ENCODE measurements at places on chromosomes 16 and 17. TPM values are rescaled to one million over a fixed set of nuclear protein-coding genes. Genes with fewer than 3 reads are reported as not detected.

GRCh38 chr17:31321481-31321880 is at the start of gene EVI2A:
Gene EVI2A (minus strand): TSS chr17:31321622. CDS start chr17:31319013, 2,609 bp downstream.
- H3K27me3 ChIP-seq, result no peaks in the 10 kb centered on the region
- peak; percentile 69 for DNase-seq
- H3K4me3 ChIP-seq, result no peak within 1 kb of the TSS

DNA sequence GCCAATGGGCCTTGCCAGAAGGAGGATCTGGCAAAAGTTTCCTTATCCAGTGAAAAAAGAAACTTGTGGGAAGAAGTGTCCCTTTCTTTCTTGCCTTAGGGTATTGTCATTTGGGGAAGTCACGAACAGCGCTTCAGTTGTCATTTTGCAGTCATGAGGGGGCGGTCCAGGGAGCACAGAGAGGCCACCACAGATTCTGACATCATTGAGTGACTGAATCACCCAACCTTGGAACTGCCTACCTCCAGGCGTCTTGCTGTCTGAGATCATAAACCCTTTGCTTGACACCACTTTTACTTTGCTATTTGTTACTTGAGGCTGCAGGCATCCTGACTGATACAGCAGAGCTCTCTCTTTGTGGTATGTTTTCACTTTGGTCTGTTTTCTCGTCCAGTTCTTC is 3.1 kb upstream of the WSCD1 start:
- H3K4me3 ChIP-seq, result no peak overlapping the region
- H3K27ac ChIP-seq, result no peak overlapping the region
- no peaks in the 10 kb centered on the region for H3K36me3 ChIP-seq
- no peak for DNase-seq
- H3K27me3 ChIP-seq, result no peaks in the 10 kb centered on the region

GRCh38 chr16:30924076-30924912 is 922 bp downstream of the FBXL19 start:
- no peak overlapping the region for H3K27ac ChIP-seq
- H3K4me1 ChIP-seq, result peaks cover 7% of the 10 kb centered on the region
- H3K4me3 ChIP-seq, result peak overlapping the region; percentile 86
- H3K27me3 ChIP-seq, result no peaks in the 10 kb centered on the region

DNA sequence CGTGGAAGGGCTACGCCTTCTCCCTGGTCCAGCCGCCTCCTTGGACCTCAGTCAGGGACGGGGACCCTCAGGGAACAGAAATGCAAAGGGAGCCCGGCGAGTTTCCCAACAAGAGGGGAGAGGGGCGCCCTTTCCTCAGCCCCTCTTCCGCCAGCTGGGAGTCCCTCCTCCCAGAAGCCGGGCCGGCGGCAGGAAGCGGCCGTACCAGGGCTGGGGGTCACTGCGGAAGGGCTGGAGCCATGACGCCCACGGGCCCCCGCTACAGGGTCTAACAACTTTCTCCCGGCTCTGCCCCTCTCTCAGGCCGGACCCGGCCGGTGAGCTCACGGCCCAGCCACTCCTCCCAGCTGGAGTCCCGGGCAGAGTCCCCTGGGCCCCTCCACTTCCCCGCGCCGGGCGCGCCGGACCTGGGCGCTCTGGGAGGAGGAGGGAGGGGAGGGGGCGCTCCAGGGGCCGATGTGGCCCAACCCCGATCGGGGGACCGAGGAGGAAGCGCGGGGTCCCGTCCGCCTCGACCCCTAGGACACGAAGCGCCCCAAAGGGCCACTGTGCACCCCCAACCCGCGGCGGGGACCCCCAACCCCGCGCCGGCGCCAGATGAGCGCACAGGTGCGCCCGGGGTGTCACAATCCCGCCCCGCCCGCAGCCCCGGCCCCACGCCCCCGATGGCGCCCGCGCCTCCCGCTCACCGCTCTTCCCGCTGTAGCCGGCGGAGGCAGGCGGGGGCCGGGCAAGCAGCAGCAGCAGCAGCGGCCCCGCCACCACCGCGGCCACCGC is 578 bp downstream of the PGAP6 start:
- H3K4me3 ChIP-seq, result peak overlapping the region; percentile 84
- no peak for DNase-seq
- H3K36me3 ChIP-seq, result no peaks in the 10 kb centered on the region
- peaks cover 14% of the 10 kb centered on the region for H3K4me1 ChIP-seq

DNA sequence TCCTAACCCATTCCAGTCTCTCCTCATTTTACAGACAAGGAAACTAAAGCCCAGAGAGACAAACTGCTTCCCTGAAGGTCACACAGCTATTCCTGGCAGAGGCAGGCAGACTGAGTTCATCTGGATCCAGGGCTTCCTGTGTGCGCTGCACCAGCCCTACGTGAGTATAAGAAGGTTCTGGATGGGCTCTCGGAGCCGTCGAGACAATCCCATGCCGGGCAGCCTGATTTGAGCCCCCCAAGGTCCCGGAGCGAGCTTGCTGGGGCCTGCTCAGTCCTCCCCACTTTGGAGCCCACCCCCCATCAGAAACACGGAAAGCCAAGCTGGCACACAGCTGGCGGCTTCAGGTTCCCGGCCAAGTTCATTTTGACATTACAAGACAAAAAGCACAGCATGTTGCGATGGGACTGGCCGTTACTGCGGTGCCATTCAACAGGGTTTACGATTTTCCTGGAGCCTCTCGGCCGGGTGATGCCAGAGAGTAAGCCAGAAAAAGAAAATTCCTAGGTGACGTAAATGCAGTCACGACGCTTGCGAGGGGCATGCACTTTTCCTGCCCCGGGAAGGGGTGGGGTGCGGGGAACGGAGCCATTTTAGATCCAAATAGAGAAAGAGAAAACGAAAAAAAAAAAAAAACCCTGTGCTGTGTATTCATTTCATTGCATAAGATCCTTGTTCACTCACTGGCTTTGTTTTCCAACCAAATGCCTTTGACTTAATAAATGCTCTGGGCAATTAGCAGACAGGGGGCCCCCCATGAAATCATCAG is 167.1 kb upstream of the FOXF1 start:
- H3K4me3 ChIP-seq, result no peak overlapping the region
- H3K27me3 ChIP-seq, result peaks cover 49% of the 10 kb centered on the region
- DNase-seq, result no peak
- H3K27ac ChIP-seq, result no peak overlapping the region
- no peaks in the 10 kb centered on the region for H3K4me1 ChIP-seq

Gene PIK3R5
- not detected for total RNA-seq

Gene CLDN9
- 1.2 TPM for total RNA-seq

DNA sequence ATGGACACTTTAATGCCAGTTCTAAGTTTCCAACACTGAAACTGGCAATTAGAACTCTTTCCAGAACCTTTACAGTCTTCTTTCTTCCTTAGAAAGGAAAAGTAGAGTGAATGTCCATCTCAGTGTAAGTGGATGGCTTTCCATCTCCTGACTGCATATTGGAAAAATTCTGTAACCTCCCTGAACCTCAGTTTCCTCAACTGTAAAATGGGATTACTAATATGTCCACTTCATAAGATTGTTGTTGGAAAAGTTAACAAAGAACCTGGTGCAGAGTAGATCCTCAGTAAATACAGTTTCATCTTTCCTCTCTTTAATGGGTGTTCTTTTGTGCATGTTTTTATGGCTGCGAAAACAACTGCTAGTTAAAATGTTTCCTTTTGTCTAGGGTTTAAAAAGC is 2.6 kb downstream of the TMEM98 start:
- H3K4me1 ChIP-seq, result peaks cover 30% of the 10 kb centered on the region
- no peak overlapping the region for H3K27ac ChIP-seq
- H3K36me3 ChIP-seq, result no peaks in the 10 kb centered on the region
- no peak for DNase-seq
- no peaks in the 10 kb centered on the region for H3K27me3 ChIP-seq
- no peak overlapping the region for H3K4me3 ChIP-seq

DNA sequence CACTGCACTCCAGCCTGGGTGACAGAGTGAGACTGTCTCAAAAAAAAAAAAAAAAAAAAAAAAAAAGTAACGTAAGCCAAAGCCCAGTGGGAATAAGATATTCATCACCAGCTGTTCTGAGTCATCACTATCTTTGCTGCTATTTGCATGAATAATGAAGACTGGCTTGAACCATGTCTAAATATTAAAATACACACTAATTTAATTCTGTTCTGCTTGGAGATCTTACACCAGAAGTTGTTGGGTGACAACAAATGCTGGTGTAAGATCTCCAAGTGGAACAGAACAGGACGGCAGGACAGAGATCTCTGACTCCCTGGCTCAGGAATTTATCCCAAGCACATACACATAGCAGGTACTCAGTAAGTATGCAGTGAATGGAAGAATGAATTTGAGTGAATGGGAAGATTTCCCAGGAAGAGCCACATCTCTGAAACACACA is 19.6 kb downstream of the DNAH17 start:
- H3K27ac ChIP-seq, result no peak overlapping the region
- DNase-seq, result peak; percentile 39
- no peaks in the 10 kb centered on the region for H3K4me1 ChIP-seq
- no peak overlapping the region for H3K4me3 ChIP-seq
- no peaks in the 10 kb centered on the region for H3K36me3 ChIP-seq
- peaks cover 32% of the 10 kb centered on the region for H3K27me3 ChIP-seq

Gene MMP28
- 2.4 TPM for total RNA-seq

GRCh38 chr17:7586673-7587419 is 3.0 kb downstream of the SOX15 start:
- peaks cover 58% of the 10 kb centered on the region for H3K4me1 ChIP-seq
- H3K36me3 ChIP-seq, result no peaks in the 10 kb centered on the region

GRCh38 chr17:40251576-40251975 is 32.5 kb downstream of the WIPF2 start:
- H3K27me3 ChIP-seq, result no peaks in the 10 kb centered on the region
- no peak overlapping the region for H3K4me3 ChIP-seq
- no peaks in the 10 kb centered on the region for H3K36me3 ChIP-seq
- H3K27ac ChIP-seq, result peak overlapping the region; percentile 68

Gene ABCC3
- 50.2 TPM for total RNA-seq

Gene TPSG1
- not detected for total RNA-seq

DNA sequence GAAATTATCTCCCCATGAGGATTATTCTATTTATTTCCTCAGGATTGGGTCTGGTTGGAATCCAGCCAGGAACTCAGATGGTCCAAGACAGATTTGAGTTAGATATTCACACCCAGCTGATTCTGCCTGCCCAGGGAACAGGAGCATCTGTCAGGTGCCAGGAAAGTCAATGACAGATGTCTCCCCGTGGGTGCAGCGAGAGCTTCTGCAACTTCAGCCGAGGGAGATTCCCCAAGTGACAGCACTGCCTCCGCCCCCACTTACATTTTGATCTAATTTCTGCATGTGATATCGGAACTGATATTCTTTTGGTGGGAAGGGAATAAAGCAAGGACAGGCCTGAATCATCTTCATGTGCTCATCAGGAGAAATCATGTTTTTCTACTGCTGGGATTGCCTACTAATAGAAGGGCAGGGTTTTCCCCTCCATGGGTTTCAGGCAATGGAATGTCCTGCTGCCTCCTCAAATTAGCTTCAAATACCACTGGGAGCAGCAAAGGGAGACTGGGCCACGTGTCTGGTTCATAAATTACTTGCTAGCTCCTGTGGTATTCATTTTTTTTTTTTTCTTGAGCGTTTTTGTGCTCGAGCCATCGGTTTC is 15.7 kb upstream of the DHX8 start:
- no peak for DNase-seq
- H3K4me3 ChIP-seq, result no peak overlapping the region
- H3K4me1 ChIP-seq, result peaks cover 21% of the 10 kb centered on the region
- peak overlapping the region; percentile 97 for H3K27ac ChIP-seq

Gene SLC13A2
- total RNA-seq, result not detected

DNA sequence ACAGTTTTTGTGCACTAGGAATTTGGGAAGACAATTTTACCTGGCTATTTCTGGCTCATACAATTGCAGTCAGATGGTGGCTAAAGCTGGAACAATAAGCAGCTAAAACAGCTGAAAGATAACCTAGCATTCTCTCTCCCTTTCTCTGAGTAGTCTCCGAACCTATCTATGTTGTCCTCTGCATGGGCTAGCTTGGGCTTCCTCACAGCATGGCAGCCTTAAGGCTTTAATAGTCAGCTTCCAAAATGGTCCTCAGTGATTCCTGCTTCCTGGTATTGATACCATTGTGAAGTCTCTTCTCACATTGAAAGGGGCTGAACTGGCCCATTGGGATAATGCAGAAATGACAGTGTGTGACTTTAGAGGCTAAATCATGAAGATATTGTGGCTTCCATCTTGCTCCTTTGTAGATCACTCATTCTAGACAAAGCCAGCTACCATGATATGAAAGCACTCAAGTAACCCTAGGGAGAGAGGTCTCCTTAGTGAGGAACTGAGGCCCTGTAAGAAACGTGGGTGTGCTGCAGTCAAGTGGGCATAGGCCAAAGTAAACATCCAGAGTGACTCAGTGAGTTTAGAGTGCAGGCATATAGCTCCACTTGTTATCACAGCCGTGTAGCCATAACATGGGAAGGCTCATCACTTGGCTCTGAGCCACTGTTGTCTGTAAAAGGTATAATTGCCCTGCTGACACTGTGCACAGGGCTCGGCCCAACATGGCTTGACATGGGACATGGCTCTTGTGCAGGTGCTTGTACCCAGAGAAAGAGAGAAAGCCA is 5.5 kb upstream of the VKORC1 start:
- DNase-seq, result peak; percentile 12
- H3K4me1 ChIP-seq, result no peaks in the 10 kb centered on the region
- no peak overlapping the region for H3K27ac ChIP-seq
- H3K4me3 ChIP-seq, result no peak overlapping the region
- H3K36me3 ChIP-seq, result no peaks in the 10 kb centered on the region

GRCh38 chr17:72136692-72137091 is 15.9 kb downstream of the SOX9 start:
- no peaks in the 10 kb centered on the region for H3K36me3 ChIP-seq
- peak overlapping the region; percentile 3 for H3K4me3 ChIP-seq
- H3K27ac ChIP-seq, result peak overlapping the region; percentile 52
- H3K4me1 ChIP-seq, result peaks cover 40% of the 10 kb centered on the region
- no peaks in the 10 kb centered on the region for H3K27me3 ChIP-seq

DNA sequence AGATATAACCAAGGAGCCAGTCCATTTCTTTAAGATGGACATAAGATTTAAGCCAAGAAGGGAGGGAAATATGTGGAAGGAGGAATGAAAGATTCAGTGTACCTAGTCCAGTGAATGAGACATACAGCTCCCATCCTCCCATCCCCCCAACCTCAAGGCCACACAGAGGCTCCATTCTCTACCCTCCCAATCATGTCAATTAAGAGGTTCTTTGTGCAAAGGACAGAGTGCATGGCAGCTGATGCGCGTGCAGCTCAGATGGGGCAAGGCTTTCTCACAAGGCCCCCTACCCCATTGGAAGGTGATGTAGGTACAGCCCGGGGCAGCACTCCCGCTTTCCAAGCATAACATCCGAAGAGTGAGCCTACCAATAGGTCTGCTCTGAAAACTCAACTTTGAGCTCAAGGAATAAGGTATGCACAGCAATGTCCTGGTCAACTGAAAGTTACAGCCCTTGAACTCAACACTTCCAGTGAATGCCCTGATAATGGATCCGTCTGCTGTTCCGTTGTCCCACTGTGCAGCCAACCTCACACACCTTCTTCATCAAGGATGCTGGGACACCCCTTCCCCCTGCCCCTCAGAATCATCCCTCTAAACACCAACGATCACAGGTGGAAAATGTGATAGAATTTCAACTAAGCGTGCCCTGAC is 458.1 kb downstream of the SOX9 start:
- no peak overlapping the region for H3K27ac ChIP-seq
- DNase-seq, result no peak
- no peak overlapping the region for H3K4me3 ChIP-seq
- H3K4me1 ChIP-seq, result peaks cover 22% of the 10 kb centered on the region

Gene PRAC1
- 33.5 TPM for total RNA-seq
